ENCODE measurements at places on chromosomes 2 and 18.

GRCh38 chr2:29106256-29106655 lies 9.0 kb upstream of the CLIP4 start:
- DNase-seq, result no peak

DNA sequence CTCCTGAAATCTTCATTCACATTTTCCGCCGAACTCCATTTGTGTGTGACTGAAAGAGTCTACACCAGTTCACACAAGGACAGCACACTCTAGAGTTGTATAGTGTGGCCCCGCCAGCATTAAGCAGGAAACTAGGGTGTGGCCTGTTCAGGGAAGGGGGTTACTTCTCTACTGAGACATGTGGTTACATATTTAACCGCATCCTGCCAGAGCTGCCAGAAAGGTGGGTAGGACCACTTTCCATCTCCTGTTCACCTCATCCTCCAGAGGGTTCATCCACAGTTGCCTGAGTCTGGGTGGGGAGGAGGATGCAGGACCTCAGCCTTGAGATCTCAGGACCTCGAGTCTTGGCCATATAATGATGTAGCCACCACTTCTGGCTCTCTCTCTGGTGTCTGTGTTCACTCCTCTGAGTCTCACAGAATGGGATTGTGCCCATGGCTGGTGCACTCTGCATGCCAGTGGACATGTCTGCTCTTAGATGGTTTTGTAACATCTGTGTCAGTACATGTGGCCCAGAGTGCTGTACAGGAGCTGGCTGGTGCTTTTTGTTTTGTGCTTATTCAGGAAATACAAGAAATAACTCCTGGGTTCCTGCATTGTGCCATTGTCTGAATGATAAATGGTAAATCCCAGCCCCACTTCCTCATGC lies 7.7 kb upstream of the SP140L start:
- no peak for DNase-seq

DNA sequence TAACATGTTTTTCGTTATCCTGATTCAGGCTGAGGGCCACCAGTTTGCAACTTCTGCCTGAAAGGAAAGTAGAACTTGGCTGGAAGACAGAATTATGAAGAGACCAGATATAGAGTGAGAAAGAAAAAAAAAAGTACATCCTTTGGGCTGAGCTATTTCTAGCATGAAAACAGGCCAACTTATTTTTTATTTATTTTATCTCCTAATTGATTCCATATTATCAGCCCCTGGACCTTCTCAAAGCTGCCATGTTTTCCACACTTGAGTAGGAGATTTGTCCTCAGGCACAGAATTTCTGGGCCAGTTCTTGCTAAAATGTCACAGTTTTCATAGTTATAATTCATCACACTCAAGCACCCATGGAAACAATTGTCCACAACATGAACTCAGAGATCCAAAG lies 586.8 kb upstream of the CNTNAP5 start:
- no peak for DNase-seq

DNA sequence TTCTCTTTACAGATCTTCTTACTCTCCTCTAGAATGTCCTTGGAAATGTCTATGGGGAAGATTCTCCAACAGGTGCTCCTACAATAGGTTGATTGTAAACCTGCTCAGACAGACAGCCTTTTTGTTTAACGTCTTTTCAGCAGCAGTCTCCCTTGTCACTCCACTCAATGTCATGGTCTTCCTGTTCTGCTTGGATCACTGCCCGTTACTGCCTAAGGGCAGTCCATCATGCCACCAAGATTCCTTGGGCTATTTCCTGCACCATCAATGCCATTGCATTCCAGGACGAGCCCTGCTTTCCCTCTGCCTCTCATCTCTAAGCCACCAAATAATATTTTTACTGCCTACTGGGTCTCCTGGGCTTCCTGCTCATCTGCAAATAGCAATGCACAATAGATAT lies 97.4 kb upstream of the GALNT5 start:
- DNase-seq, result no peak

- no peak for DNase-seq
Observed at GRCh38 chr2:88549616-88550292, 77.5 kb downstream of the EIF2AK3 start.
